Left renal cortex interstitium (tissue), 4 donors: ENCODE measurements at places on chromosomes 6 and 20. TPM values are rescaled to one million over a fixed set of nuclear protein-coding genes. Genes with fewer than 3 reads are reported as not detected.

The SNAP25 gene
- polyA plus RNA-seq: 13.2 TPM

The NRN1 gene
- polyA plus RNA-seq: 3.5 TPM

The EYS gene
- polyA plus RNA-seq: 0.74 TPM

The SGK2 gene
- polyA plus RNA-seq: 76.0 TPM

The CCDC167 gene
- 29.0 TPM for polyA plus RNA-seq

The CLPSL1 gene
- 1.1 TPM for polyA plus RNA-seq

The CST4 gene
- polyA plus RNA-seq: not detected

DNA sequence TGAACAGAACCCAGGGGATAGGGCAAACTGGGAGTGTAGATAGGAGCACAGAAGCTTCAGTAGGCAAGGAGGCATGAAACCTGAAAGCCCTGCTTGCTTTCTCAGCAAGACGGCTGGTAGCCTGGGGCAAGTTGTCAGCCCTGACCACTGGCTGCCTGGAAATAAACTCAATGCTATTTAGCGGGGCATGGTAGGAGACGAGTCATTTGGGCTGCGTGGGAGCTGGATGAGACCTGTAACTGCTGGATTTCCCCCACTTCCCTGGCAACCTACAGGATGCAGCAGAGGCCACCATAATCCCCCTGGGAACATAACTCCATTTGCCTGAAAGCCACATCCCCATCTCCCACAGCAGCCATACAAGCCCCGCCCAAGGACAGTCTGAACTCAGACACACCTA lies 332.6 kb upstream of the TBX18 start:
- DNase-seq: no peak

DNA sequence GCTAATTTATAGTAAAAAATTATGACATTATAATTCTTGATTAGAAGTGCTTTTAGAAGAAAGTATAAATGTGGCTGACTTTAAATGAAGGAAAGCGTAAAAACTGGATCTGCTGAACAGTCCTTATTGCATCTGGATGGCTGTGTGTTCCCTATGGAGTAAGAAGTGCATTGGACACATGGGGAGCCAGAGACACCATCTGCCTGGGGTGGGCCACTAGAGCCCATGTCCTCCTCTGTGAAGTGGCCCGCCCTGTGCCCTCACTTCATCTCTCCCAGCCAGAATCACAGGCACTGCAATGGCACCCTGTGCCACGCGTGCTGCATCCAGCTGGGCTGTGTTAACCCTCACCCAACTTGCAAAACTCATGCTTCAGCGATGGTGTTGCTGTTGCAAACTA lies 13.2 kb upstream of the SFT2D1 start:
- DNase-seq: no peak

DNA sequence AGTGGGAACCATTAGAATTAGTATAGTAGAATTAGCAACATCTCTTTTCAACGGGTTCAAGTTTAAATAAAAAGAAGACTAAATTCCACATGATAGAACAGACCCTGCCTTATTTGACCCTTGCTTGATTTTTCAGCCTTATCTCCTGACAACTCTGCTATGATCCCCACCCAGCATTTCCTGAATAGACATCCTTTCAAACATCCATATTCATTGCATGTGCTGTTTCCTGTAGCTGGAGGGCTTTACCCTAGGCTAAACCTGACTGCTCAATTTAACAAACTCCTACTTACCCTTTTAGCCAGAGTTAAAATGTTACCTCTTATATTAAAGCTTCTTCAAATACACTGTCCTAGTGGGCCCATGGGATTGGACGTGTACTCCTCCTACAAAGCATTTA lies 594.8 kb upstream of the ARID1B start:
- DNase-seq: no peak

- no peak for DNase-seq
Observed at GRCh38 chr20:33963751-33964150, 30.0 kb upstream of the RALY start.

DNA sequence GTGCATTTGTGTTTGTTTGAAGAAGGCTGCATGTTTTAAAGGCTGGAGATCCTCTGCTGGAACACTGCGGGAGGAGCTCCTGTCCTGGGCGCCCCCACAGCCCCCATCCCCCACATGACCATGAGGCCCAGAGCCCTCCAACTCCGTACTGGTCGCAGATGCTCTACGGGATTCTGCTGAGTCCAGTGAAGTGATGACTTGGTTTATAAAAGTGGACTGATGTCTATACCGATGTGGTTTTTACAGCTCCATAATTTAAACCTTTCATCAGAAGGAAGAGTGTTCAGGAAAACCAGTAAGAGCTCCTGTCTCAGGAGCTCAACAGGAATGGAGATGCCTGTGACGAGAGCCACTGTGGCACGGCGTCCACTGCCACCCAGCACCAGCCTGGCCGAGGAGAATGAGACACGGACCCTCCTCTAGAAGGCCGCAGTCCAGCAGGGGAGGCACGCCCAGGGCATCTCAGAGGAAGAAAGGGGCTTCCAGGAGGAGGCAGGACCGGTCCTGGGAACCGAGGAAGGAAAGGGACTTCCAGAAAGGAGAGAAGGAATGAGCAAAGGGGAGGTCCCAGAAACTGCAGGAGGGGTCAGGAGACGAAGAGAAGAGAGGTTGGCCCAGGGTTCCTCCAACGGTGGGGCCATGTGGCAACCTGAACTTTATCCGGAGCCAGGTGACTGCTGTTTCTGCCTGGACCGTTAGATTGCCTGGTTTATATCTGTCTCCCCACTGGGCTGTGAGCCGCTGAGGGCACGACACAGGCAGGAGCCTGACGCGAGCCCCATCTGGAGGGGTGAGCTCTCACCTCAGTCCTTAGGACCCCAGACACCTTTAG lies 26.9 kb downstream of the BFSP1 start:
- DNase-seq: no peak

- DNase-seq: no peak
Observed at GRCh38 chr20:8932192-8933165, 136.4 kb upstream of the PLCB4 start.

DNA sequence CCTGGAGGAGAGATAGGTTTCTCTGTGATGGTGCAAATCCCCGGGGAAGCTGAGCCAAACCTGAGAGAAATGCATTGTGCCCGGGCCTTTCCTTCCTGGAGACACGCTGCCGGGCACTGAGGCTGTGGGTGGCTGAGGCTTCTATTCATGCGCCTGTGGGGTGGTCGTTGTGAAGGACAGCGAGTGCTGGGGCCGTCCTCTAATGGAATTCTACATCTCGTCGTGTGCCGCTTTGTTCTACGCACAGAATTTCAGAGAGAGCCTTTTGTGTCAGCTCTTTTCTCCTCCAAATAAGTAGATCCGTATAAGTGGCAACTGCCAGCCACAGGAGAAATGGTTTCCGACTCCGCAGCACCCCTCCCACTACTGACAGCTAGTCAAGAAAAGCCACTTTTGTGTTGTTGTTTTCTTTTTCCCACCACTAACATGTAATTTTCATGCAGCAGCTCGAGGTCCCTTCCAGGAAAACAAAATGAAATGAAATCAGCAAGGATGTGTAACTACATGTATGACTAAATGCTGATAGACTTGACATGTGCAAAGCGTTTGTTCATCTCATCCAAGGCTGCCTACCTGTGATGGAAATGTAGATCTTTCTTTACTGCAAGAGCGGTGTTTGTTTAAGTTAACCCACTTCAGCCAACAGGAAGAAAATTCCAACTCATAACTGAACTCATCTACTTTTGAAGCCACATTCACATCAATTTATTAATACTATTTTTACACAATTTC lies 26.4 kb upstream of the PXDC1 start:
- DNase-seq: no peak

DNA sequence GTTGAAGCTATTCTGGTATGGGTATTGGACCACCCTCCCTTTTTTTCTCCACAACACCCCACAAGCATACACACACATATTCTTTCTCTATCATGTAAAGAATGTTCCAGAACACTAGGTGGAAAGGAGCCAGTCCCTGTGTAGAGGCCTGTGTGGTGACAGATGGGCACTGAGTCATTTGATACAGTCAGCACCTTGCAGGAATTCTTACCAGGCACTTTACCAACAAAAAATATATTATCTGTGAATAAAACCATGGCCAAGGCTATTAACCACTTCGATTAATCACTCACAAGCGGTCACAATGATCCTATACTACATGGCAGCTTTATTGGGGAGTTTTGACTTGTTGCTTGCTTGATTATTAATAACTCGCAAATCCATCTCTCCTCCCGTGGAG lies 149.5 kb downstream of the BFSP1 start:
- DNase-seq: no peak

DNA sequence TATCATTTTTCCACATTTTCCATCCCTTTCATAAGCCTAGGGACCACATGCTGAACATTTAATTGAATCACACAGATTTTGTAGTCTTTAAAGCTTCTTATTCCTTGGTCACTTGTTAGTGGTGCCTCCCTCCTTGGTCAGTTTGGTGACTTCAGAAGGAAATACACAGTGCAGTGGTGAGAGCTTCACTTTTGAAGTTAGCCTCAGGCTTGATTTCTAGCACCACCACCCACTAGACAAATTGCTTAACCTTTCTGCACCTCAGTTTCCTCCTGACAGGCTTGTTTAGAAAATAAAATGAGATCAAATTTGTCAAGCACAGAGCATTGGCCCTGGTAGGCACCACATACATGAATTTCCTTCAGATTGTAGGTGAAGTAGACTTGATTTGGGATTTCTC lies 91.7 kb downstream of the FOXO3 start:
- no peak for DNase-seq

DNA sequence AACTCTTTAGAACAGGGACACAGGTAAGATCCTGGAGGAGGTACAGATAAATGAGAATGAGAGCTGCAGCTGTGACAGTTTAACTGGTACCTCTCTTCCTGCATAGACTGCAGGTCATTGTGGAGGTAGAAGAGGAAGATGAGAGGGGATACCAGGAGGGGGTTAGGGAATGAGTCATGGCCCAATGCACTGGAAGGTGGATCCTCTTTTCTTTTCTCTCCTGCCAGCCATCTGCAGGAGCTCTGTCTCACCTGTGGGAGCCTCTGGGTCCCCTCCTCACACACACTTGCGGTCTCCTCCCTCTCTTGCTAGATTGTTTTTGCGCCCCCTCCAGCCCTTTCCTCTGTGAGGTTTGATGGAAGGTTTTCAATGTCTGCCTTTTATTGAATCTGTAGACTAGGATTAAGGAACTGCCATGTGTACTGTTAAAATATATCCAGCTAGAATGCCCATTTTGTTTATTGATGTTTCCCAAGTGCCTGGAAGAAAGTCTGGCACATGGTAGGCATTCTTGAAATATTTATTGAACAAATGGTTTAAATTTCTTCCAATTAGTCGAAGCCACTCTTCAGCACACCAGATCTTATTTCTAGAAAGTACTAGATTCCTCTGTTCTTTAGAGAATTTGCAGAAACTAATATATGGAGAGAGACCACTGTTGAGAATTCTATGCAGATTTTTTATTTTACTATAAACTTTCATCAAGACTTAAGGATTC lies 13.0 kb downstream of the C6orf163 start:
- no peak for DNase-seq

- DNase-seq: no peak
Observed at GRCh38 chr6:137490006-137490905, 3.9 kb downstream of the OLIG3 start.

DNA sequence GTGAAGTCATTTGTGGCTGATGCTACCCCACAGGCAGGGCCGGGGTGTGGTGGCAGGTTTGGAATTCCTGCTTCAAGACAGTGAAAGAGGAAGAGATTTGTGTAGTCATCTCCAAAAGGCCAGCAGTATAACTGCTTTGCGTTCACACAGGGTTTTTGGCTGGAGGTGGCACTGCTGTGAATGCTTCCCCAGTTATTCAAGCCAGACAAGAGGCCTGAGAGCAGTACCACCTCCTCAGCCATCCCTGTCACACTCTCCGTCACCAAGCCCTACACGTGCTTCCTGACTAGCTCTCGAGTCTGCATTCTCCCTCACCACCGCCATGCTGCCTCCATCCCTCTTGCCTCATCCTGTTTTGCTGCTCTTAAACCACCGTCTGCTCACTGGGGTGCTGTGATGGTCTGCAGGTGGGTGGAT lies 23.9 kb downstream of the ARMC2 start:
- no peak for DNase-seq

DNA sequence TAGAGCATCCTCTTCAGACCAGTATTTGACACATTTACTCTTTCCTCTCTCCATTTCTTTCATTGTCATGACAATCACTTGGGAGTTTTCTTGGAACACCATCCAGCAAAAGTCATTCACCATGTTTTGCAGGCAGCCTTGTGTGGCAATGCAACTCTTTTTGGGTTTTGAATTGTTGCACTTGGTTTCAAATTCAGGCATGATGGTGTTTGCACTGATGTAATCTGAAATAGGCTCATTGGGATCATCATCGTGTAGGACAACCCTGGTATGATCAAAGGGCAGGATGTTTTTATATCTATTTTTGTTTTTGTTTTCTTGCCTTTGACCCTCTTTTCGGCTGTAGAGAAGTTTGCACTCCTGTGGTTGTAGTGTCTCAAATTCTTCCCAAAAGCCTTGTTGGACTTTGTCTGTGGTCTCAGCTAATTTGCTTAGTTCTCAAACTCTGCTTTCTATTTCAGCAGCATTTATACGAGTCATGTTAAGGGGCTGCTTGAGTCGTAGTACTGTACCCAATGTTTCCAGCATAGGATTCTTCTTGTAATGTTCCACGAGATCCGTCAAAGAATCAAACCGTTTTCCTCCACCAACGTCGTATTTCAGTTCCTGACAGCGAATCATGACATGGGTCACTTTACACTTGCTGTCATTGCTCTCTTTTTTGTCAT lies 160.8 kb upstream of the TNFAIP3 start:
- DNase-seq: no peak

GRCh38 chr6:25875926-25876602 lies 2.0 kb upstream of the SLC17A3 start:
- no peak for DNase-seq

DNA sequence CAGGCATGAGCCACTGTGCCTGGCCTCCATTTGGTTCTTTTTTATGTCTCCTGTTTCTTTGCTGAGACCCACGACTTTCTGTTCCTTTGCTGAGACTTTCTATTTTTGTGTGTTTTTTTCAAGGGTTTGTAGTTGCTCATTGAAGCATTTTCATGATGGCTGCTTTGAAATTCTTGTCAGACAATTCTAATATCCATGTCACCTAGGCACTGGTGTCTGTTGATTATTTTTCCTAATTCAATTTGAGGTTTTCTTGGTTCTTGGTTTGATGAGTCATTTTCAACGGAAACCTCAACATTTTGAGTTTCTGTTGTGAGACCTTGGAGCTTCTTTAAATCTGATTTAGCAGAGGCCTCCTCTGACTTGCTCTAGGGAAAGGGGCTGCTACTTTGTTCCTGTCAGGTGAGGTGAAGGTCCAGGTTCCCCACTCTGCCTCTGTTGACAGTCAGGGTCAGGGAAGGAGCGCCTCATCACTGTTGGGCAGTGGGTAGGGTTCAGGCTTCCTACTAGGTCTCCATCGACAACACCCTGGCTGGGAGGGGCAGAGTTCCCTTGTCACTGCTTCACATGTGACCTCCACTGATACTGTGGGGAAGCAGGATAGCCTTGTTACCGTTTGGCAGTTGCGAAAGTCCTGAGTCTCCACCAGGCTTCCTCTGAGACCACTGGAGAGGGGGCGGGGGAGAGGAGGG lies 67.2 kb upstream of the RNF24 start:
- no peak for DNase-seq

GRCh38 chr6:158018851-158019361 lies 37.2 kb downstream of the SYNJ2 start:
- no peak for DNase-seq

- DNase-seq: no peak
Observed at GRCh38 chr6:44000164-44000842, 126.9 kb downstream of the MRPL14 start.

- no peak for DNase-seq
Observed at GRCh38 chr6:26536571-26537159, 1.5 kb upstream of the HMGN4 start.
